ENCODE measurements at places on chromosomes 11 and 22. TPM values are rescaled to one million over a fixed set of nuclear protein-coding genes. Genes with fewer than 3 reads are reported as not detected.

The ART1 gene
- not detected for total RNA-seq

The GLB1L2 gene
- 13.1 TPM for total RNA-seq

The MUC2 gene
- total RNA-seq: 0.34 TPM

The PATZ1 gene
- 12.9 TPM for total RNA-seq

The RBMXL2 gene
- not detected for total RNA-seq

The EXPH5 gene
- total RNA-seq: 1.8 TPM

The P2RY6 gene
- 2.5 TPM for total RNA-seq

The C11orf65 gene
- total RNA-seq: 0.33 TPM

The PLAAT4 gene
- total RNA-seq: 28.0 TPM

The ARHGAP42 gene
- total RNA-seq: 5.1 TPM

GRCh38 chr11:113675003-113675561 lies 31.0 kb downstream of the TMPRSS5 start:
- DNase-seq: no peak

- peak; percentile 57 for DNase-seq
Measured at GRCh38 chr22:38412435-38413084, 42.4 kb downstream of the KCNJ4 start.

- DNase-seq: no peak
Measured at GRCh38 chr11:17014321-17014832, at the start of gene PLEKHA7. Gene PLEKHA7 (minus strand): TSS chr11:17014414. CDS start chr11:17014401, 13 bp downstream.

DNA sequence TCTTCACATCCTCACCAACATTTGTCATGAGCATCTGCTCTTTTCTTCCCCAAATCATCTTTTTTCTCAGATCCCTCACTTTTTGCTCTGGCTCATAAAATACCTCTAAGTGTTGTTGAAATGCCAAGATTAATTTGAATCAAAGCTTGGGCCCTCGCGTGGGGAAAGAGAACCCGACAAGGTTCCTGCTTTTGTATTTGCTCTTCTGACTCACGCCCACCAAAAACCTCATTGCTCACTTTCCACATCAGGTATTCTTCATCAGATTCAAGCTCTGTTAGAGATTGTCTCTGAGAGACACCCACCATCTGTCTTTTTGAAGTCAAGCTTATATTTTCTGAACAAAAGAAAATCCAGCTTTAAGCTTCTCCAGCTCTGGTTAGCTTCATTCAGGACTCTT lies 52.9 kb upstream of the FBXO3 start:
- DNase-seq: no peak

GRCh38 chr22:48477031-48477721 lies 1350.5 kb downstream of the BRD1 start:
- DNase-seq: no peak

DNA sequence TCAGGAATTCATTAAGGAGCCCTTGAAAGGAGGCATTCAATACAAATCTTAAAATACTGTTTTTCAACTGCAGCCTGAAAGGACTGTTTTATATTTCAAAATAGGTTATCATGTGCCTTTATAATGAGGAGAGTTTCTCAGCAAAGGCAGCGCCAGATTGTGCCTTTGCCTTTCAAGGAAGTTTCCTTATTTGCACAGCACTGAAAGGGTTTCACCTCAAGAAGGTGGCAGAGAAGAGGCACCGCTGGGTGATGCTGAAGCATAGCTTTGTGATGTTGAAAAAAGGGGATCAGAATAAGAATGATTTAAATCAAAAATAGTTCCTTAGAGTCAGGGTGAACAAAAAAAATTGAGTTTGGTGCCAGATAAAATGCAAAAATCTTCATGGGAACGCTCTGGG lies 601.0 kb upstream of the KIRREL3 start:
- DNase-seq: no peak

DNA sequence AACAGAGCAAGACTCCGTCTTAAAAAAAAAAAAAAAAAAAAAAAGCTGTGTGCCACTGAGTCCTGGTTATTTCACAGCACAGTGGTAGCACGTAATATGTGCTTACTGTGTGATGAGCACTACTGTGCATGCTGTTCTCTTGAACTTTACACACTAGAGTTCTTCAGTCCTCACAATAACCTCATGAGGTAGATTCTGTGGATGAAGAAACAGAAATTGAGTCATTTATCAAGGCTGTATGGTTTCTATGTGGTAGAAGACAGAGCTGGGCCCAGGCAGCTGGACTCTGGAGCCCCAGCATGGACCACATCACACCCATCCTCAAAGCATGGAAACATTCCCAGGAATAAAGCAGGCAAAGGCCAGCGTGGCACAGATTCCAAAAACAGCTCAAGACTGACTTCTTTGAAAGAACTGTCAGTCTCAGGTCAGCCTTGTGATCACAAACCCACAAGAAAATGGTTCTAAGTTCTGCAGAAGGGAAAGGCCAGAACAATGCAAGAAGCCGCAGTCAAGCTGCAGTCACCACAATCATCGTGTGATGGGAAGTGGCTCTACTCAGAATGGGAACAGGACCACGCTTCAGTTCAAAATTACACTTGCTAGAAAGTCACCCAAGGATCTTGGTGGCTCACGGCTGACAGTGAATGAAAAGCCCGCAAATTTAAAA lies 49.5 kb downstream of the MICAL3 start:
- DNase-seq: no peak

- no peak for DNase-seq
Measured at GRCh38 chr11:127236776-127237175, 236.2 kb upstream of the KIRREL3 start.

DNA sequence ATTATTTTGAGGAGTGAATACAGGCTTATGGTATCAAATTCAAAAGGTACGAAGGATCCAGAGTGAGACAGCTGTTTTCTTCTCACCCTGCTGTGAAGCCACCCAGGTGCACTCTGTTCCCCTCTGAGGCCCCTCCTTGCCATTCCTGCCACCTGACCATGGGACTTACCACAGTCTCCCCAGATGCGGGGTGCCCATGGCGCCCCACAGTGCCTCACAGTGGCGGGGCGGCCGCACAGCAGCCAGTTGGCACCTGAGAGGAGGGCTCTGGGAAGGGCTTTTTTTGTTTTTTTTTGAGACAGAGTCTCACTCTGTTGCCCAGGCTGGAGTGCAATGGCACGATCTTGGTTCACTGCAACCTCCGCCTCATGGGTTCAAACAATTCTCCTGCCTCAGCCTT lies 151.7 kb downstream of the CEP164 start:
- DNase-seq: no peak

GRCh38 chr11:126443120-126443519 lies 87.6 kb downstream of the ST3GAL4 start:
- no peak for DNase-seq

GRCh38 chr11:86670181-86670580 lies 2.2 kb downstream of the ME3 start:
- no peak for DNase-seq
